ENCODE measurements at places on chromosomes 7 and 10.
A peak's percentile ranks its signal among the peaks of the same experiment; 100 is the strongest.

DNA sequence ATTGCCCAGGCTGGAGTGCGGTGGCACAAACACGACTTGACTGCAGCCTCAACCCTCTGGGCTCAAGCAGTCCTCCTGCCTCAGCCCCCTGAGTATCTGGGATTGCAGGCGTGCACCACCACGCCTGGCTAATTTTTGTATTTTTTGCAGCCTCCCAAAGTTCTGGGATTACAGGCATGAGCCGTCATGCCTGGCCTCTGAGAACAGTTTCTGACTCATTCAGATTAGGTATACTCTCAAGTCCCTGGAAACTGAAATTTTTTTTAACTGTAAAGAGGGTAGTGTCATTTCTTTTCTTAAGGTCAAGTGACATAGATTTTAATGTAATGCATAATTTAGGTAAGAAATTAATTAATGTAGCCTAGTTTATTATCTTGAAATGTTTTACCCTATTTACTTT lies 104.7 kb downstream of the SEPTIN7 start:
- no peak for DNase-seq

GRCh38 chr7:29565634-29565981 lies 2.0 kb downstream of the PRR15 start:
- no peak for DNase-seq

DNA sequence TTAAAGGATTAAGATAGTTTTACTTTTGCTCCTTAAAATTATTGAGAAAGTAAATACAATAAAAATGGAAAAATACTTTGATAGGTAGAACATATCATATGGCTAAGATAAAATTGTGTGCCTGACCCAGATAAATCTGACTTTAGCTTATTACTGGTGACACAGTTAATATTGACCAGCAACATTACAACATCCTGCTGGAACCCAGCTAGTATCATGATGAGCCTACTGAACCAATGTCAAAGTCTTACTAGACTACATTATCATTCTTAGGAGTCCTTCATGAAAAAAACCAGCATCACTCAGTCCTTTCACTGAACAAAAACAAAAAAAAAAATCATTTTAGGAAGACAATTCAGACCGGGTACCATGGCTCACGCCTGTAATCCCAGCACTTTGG lies 164.8 kb upstream of the CDK1 start:
- DNase-seq: no peak

DNA sequence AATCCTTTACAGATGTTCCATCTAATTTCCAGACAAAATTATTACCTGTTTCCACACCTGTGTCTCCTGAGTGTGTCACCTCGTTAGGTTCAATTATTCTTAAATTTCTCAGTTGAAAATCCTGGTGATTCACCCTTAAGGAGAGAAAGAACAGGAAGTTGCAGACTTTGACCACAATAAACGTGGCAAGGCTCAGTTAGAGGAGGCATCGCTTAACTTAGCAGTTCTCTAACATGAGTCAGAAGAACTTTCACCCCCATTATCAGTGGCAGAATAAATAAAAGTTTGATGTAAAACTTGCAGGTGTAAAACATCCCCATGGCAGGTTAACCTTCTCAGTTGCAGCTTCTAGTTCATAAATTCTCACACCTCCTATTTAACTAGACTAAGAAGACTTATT lies 8.3 kb downstream of the XPNPEP1 start:
- peak; percentile 32 for DNase-seq

- DNase-seq: no peak
These were observed 18.5 kb upstream of the FXYD4 start for GRCh38 chr10:43352951-43353350.

GRCh38 chr7:28114056-28114455 lies 66.5 kb downstream of the JAZF1 start:
- DNase-seq: no peak

- DNase-seq: no peak
These were observed 31.2 kb upstream of the COMTD1 start for GRCh38 chr10:75266945-75267344.

- DNase-seq: no peak
These were observed 791.7 kb downstream of the REEP3 start for GRCh38 chr10:64312876-64313275.

GRCh38 chr7:16270844-16271243 lies 150.5 kb downstream of the CRPPA start:
- no peak for DNase-seq

- no peak for DNase-seq
These were observed 324.1 kb downstream of the TCERG1L start for GRCh38 chr10:130987401-130987800.

DNA sequence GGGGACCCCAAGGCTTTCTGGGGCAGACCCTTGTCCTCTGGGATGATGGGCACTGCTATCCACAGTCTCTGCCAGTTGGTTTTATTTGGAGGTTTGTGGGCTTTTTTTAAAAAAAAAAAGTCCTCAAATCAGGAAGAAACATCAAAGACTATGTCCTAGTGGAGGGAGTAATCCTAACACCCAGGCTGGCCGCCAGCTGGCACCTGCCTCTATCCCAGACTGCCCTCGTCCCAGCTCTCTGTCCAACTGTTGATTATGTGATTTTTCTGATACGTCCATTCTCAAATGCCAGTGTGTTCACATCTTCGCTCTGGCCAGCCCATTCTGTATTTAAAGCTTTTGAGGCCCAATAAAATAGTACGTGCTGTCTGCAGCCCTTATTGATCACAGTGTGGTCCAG lies 61.0 kb upstream of the LRRC4 start:
- DNase-seq: no peak

- no peak for DNase-seq
These were observed 7.6 kb downstream of the ASB15 start for GRCh38 chr7:123608991-123609882.

DNA sequence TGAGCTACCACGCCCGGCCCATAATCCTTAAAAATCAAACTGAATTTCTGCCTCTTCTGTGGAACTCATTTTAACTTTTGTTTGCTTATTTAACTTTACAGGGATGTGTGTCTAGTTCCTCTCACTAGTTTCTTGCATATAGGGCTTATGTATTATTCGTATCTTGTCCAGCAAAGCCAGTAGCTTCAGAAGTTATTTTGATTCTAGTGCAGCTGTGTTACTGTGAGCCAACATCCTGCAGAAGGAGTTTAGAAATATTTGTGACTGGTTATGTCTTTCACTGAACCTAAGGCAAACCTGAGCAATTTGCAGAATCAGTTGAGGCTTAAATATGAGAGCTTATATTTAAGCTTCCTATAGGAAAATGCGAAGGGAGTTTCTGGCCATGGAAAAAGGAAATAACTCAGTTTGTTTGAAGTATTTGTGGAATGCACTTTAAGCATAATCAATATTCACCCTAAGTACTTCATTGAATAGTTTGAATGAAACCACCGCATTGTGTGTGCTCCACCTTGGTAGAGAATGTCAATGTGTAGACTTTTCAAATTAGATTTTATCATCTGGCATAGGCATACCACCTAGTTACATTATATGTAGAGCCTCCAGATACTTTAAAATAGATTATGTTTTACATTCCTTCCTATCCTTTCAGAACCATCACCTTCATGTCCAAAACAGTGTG lies 90.8 kb downstream of the MCU start:
- no peak for DNase-seq

DNA sequence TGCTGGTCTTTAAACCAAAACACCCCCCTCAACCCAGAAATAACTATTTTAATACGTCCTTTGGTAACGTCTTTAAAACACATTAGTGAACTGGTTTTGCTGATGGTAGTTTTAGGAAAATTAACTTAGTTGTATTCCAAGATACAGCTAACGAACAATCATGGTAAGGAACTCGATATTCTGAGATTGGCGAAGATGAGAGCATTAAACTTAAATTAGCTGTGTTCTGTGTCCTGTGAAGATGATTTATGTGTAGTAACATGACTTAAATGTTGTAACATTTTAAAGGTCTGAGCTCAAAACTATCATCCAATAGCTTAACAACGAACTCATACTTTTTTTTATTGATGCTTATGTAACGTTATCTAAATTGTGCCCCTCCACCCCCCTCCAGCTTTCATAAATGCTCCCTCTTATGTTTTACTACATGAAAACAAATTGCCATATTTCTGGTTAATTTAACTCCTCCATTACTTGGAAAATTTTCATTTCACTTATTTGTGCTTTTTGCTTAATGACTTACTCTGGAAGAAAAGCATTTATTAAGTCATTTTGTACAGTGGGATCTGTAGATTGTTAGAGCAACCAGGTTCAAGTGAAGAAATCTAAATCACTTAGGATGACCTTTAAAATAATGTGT lies 1.7 kb downstream of the SDK1 start:
- DNase-seq: no peak

DNA sequence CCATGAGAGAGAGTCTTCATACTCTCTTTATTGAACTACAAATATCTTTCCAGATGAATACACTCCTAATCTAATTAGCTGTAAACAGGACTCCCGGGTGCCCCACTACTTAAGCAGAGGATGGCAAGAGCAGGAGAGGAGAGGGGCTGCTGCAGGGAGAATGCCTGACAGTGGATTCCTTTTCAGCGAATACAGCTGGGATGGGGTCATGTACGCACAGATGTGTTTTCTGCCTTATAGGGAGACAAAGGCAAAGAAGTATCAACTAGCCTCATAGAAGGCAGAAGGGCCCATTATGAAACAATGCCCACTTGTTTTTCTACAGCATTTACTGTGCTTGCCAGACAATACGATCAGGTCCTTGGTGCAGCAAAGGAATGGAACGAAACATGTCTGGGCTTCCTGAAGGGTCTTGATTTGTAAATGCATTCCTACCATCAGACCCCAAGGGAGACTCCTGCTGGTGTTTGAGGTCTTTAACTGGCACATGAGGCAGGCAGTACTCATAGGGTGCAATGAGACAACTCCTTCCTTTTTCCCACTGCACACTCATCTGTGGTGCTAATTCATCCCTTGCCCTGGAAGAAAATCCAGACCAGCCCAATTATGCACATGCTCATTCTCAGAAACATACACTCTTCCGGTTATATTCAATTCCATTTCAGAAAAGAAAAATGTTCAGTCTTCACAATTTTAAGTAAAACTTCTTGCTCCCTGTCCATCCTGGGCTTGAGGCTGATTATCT lies 117.1 kb downstream of the AOAH start:
- no peak for DNase-seq

GRCh38 chr10:60951272-60951724 lies 7.3 kb upstream of the RHOBTB1 start:
- no peak for DNase-seq

- DNase-seq: no peak
These were observed 234.9 kb downstream of the PARD3 start for GRCh38 chr10:34580214-34580613.

DNA sequence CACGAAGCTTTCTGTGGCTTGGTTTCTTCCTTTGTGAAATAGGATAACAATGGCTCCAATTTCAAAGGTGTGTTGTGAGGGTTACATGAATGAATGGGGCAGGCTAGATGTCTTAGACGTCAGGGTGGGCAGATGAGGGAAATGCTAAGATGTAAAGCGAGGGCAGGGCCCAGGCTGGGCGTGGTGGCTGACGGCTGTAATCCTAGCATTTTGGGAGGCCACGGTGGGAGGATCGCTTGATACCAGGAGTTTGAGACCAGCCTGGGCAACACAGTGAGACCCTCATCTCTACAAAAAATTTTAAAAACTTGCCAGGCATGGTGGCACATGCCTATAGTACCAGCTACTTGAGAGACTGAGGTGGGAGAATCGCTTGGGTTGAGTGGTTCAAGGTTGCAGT lies 607.7 kb upstream of the FOXK1 start:
- DNase-seq: no peak

DNA sequence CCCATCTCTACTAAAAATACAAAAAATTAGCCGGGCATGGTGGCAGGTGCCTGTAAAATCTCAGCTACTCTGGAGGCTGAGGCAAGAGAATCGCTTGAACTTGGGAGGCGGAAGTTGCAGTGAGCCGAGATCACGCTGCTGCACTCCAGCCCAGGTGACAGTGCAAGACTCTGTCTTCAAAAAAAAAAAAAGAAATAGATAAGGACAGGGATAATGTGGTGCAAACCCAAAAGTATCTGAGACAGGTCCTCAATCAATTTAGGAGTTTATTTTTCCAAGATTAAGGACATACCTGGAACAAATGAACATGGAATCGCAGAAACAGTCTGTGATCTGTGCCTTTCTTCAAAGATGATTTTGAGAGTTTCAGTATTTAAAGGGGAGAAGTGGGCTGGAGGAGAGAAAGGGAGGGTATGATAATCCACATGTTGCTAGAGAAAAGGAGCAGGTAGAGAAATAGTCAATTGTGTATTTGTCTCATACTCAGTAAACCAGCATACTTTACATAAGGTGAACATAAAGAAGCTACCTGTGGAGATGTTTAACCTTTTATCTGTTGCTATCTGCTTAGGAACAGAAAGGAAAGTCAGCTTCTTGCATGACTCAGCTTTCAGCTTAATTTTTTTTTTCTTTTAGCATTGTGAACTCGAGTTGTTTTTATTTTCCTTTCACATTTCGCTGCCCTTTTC lies 4.9 kb upstream of the MTPN start:
- no peak for DNase-seq

DNA sequence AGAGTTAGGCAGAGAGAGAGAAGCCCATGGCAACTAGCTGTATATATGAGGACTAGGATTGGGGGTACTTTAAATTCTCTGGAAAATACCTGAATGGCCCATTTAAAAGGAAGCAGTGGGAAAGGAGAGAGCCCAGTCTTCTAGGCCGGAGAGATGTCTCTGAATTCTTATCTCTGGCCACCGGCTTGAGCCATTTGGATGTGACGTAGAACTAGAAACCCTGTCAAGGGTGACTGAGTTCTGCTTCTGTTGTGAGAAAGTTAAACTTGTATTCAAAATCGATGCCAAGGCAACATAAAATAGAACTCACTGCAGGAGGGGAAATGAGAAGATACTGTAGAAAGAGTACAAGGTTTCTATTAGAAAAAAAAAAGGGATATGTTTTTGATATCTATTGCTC lies 6.3 kb upstream of the GSTK1 start:
- no peak for DNase-seq

GRCh38 chr10:87696922-87697745 lies 37.5 kb downstream of the PAPSS2 start:
- no peak for DNase-seq

DNA sequence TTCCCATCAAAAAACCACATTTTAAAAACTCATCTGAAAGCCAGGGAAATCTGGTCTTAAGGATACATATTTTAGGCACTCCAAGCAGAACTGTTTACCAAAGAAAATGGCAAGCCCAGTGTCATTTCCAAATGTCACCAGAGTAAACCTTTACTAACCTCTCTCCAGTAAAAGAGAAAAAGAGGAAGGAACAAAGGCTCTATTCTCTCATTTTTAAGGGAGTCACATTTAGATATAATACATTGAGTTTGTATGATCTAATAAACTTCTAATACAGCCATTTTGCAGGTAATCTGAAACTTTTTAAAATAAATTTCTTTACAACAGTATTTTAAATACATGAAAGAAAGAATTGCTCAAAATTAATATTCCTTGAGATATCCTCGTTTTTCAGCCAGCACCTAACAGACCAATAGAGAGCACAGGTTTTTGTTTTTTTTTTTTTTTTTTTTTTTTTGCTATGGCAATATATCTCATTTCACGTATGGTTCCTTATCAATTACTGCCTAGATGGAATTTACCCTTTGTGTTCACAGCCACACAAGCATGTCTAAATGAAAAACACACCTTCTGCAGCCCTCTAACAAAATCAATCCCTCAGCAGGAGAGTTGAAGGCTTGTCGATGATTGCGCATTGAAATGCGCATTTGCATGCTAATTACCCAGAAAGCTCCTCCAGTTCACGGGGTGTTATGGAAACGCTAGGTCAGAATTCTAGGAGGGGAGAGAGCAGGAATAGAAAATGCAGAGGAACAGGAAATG lies 39.8 kb upstream of the MSRB2 start:
- DNase-seq: no peak

Data from T-cell (primary cell).